Right atrium auricular region (tissue), 2 donors: ENCODE measurements at places on chromosomes 1 and 21. TPM values are rescaled to one million over a fixed set of nuclear protein-coding genes. Genes with fewer than 3 reads are reported as not detected.
A peak's percentile ranks its signal among the peaks of the same experiment; 100 is the strongest.

DNA sequence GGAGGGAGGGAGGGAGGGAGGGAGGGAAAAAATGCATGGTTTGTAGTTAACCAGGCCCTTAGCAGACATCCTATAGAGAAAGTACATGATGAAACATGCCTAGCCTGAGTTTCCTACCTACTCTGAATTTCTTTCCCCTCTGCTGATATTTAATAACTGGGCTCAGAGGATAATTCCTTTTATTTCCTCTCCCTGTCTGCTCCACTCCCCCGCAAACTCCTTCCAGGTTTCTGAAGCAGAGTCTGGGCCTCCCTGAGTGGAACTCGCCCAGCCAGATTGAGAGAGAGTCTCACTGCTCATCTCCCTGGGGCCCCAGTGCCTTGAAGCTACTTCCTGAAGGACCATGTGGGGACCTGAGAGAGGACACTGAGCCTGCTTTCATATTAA lies 111.9 kb upstream of the SLC44A3 start:
- DNase-seq = no peak

DNA sequence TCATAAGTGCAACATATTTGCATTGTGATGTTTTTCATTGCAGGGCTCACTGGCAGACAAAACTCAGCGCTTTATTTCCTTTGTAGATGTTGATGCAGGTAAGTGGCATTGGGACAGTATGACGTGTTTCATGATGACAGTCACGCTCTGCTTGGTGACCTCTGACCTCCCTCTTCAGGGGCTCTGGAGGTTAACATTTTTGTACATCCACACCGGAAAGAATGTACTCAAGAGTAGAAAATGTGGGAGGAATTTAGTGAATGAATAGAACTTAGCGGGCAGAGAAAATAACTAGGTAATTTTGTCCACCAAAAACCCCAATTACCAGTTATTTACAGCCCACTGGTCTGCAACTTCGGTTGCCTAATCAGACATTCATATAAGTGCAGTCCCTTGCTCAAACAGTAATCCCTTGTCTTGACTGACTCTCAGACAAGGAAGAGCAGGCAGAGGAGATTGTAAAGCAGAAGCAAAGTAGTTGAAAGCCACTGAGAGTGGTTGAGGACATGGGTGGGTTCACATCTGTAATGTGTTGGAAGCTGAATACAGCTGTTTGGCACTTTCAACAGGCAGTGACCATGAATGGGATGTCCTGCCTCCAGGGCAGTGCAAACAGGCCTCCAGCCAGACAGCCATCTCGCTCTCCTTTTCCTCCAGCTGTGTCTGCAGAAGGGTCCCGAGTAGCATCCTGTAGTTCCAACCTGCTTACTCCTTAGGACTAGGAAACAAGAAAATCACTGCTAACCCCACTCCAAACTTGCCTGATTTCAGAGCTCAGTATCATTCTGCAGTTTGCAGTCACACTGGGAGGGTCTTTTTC lies 188.9 kb downstream of the NRIP1 start:
- DNase-seq = no peak

DNA sequence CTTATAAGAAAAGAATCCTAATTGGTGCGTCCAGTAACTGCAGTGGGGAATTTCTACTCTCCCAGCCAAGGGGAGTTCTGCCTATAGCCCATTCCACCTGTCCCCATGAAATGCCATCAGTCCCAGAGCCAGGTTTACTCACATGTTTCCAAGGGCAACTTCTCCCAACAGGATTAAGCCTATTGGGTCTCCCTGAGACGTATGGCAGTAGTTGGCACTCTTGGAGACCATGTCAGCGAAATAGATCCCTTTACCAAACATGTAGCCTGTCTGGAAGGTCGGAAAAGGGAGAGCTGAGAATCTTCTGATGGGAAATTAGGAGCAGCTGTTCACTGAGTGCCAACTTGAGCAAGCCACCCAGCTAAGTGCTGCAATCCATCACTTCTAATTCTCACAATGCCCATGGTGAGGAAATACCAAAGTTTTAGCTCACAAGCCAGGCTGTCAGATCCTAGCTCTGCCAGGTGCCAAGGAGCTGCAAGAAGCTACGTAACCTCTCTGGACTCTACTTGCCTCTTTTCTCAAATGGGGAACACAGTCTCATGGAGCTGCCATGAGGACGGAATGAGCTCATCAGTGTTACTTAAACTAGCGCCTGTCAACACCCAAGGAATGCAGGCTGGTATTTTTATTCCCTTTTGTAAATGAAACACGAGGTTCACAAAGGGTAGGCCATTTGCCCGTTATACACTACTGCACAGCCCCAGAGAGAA lies 43.9 kb downstream of the PARP1 start:
- DNase-seq = no peak

DNA sequence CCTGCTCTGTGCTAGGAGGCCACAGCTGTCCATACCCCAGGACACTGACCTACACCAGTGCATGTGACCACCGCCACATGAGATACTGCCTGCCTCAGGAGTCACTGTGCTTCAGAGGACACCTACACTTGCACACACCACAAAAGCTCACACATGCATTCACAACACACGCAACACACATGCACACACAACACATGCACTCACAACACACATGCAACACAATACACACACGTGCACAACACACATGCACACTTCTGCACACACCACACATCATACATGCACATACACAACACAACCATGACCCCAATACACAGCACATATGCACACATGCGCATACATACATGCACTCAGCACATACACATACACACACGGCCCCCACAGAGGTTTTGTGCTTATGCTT lies 28.7 kb upstream of the BACE2 start:
- DNase-seq = no peak

DNA sequence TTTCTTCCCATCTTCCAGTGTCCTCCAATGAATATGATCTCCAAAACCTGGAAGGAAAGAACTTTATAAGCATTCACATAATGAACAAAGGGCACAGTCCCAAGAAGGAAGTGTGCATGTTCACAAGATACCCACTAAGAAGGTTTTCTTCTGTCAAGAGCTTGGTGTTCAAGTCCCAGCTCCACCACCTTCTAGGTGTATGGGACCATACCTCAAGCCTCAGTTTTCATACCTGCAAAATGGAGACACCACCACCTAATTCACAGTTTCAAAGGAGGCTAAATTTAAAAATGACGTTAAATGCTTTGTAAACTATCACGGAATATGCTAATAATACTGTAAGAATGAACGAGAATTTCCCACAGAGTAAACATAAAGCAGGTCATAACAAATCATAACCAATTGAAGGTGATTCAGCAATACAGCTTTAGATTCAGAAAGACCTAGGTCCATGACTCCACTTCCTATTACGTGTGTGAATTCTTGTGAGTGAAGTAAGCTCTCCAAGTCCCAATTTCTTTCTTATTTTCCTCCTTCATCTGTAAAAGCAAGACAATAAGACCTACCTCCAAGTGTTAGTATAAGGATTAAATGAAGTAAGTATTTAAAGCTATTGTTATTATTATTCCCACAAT lies 8.1 kb upstream of the KTI12 start:
- DNase-seq = no peak

The IPO13 gene
- total RNA-seq = 25.9 TPM

The PBX1 gene
- 37.4 TPM for total RNA-seq

DNA sequence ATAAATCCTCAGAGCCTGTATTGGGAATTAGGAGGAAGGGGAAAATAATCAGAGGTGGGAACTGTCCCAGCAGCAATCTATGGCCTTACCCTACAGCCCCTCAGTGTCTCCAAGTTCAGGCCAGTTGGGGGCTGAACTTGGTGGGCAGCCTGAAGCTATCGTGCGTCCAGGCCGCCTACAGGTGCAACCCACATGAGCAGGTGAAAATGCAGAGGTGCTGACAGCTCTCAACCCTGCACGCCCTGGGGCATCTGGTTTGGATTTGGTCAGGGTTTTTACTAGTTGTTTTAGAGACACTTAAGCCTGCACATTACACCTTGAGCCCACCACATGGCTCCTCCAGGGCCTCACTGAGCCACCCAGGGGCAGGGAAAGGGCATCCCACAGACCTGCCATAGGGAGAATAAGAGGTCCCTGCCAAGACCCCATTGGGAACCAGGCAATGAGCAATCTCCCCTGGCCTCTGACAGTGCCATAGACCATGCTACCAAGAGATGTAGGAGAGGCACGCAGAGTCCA lies 209.5 kb downstream of the FOXD2 start:
- DNase-seq = no peak

The SELENBP1 gene
- 43.6 TPM for total RNA-seq

- DNase-seq = no peak
Measured at GRCh38 chr1:89125240-89125912, 538 bp downstream of the GBP2 start.

- DNase-seq = peak; percentile 54
Measured at GRCh38 chr1:31580513-31580870, 4.2 kb downstream of the TINAGL1 start.

GRCh38 chr1:165603810-165604209 lies 27.2 kb upstream of the MGST3 start:
- no peak for DNase-seq

DNA sequence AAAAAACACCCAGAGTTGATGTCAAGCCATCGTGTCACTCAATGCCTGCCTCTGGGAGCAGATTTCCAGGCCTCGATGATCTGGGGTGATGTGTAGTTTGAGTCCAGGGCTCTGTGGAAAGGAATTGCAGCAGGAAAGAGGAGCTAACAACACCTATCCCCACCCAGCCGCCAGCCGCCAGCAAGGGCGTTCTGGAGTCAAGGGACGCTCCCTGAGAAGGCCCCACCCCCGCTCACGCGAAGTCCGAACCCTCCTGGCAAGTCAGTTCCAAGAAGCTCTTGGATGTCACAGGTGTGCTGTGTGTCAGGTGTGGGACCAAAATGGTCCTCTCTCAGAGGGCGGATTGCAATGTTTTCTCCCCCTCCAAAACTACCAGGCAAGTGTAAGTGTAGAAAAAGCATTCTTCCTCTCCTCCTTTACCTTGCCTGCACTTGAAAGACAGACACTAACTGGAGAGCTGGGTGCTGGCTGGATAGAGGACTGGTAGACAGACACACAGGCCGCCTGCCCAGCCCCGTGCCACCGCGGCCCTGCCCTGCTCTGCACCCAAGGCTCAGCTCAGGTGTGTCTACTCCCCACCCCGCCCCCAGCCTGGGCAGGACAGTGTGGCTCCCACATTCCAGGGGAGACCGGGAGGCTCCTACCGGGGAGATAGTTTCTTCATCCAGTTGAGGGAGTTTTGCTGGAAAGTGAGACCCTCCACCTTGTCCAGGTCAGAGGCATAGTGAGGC lies 8.5 kb downstream of the AGT start:
- no peak for DNase-seq
